IMR-90 (cell line): ENCODE measurements at places on chromosomes 3 and 15. TPM values are rescaled to one million over a fixed set of nuclear protein-coding genes. Genes with fewer than 3 reads are reported as not detected.

The GOLGA6L4 gene
- 0.54 and 0.83 TPM in 2 replicates for total RNA-seq

The HYKK gene
- 3.9 and 5.6 TPM in 2 replicates for total RNA-seq

The ACOX2 gene
- total RNA-seq: 15.6 and 17.8 TPM in 2 replicates

The NPAP1 gene
- total RNA-seq: not detected in 2 replicates

The P3H2 gene
- 54.7 and 74.4 TPM in 2 replicates for total RNA-seq

The ZNF662 gene
- 0.28 and 0.54 TPM in 2 replicates for total RNA-seq

The ARIH1 gene
- total RNA-seq: 41.2 and 41.9 TPM in 2 replicates

The RAB6B gene
- 0.18 and 0.28 TPM in 2 replicates for total RNA-seq

The CCR5 gene
- not detected in 2 replicates for total RNA-seq

The PRTG gene
- 1.4 and 1.7 TPM in 2 replicates for total RNA-seq

The GOLGA8J gene
- under 0.01 TPM in 1 of 2 replicates, not detected in the other for total RNA-seq

The MOBP gene
- total RNA-seq: not detected in 2 replicates

The CD276 gene
- 30.8 and 37.5 TPM in 2 replicates for total RNA-seq

The PPP1R14D gene
- not detected in 2 replicates for total RNA-seq

GRCh38 chr15:35181538-35181937, 96.4 kb upstream of the NANOGP8 start:
- no peak overlapping the region for H3K27ac ChIP-seq
- H3K36me3 ChIP-seq: no peaks in the 10 kb centered on the region
- H3K27me3 ChIP-seq: no peaks in the 10 kb centered on the region
- peak; percentile 63 for DNase-seq

DNA sequence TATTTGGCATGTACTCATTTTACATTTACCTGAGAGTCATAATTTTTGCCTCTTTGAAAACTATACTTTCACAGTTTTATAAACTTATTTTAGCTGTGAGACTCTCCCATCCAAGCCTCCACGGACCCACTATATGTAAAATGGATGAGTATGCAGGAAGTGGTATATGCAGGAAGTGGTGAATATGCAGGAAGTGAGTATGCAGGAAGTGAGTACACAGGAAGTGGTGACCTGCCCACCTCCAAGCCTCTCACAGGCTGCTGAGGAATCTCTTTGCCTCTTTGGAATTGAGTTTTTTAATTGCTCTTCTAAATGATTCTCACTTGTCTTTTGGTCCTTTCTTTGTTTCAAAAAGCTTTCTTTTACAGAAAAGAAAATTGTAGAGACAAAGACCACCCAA, 85.2 kb downstream of the KBTBD8 start:
- DNase-seq: peak; percentile 62
- H3K27ac ChIP-seq: no peak overlapping the region
- no peaks in the 10 kb centered on the region for H3K36me3 ChIP-seq
- H3K27me3 ChIP-seq: no peaks in the 10 kb centered on the region
- H3K4me1 ChIP-seq: no peaks in the 10 kb centered on the region

GRCh38 chr3:34175636-34176176, 377.3 kb downstream of the PDCD6IP start:
- H3K27me3 ChIP-seq: no peaks in the 10 kb centered on the region
- H3K4me3 ChIP-seq: no peak overlapping the region
- no peaks in the 10 kb centered on the region for H3K4me1 ChIP-seq

- H3K27ac ChIP-seq: no peak overlapping the region
- no peaks in the 10 kb centered on the region for H3K36me3 ChIP-seq
- H3K4me1 ChIP-seq: no peaks in the 10 kb centered on the region
Observed at GRCh38 chr15:28020644-28021043, 78.5 kb downstream of the OCA2 start.

- H3K4me1 ChIP-seq: peaks cover 3% of the 10 kb centered on the region
- peaks cover 20% of the 10 kb centered on the region for H3K36me3 ChIP-seq
- no peak overlapping the region for H3K4me3 ChIP-seq
- no peaks in the 10 kb centered on the region for H3K27me3 ChIP-seq
Observed at GRCh38 chr3:9778143-9779074, 8.7 kb upstream of the CAMK1 start.

- no peaks in the 10 kb centered on the region for H3K36me3 ChIP-seq
- H3K27me3 ChIP-seq: peaks cover 9% of the 10 kb centered on the region
- H3K4me1 ChIP-seq: no peaks in the 10 kb centered on the region
- peak; percentile 35 for DNase-seq
- no peak overlapping the region for H3K27ac ChIP-seq
Observed at GRCh38 chr15:55685286-55685685, 57.7 kb downstream of the PRTG start.

DNA sequence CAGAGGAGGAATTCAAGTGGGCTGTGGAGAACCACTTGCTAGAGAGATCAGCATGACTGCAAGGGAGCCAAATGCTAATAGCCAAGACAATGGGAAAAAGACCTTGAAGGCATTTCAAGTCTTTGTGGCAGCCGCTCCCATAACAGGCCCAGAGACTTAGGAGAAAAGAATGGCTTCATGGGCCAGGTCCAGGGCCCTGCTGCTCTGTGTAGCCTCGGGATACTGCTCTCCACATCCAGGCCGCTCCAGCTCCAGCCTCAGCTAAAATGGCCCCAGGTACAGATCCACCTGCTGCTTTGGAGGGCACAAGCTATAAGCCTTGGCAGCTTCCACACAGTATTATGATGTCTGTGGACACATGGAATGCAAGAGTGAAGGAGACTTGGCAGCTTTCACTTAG, 157.7 kb downstream of the NECTIN3 start:
- H3K4me1 ChIP-seq: peaks cover 2% of the 10 kb centered on the region; the same call in 1 of the 2 replicates
- no peak overlapping the region for H3K4me3 ChIP-seq
- no peaks in the 10 kb centered on the region for H3K27me3 ChIP-seq
- no peak overlapping the region for H3K27ac ChIP-seq

DNA sequence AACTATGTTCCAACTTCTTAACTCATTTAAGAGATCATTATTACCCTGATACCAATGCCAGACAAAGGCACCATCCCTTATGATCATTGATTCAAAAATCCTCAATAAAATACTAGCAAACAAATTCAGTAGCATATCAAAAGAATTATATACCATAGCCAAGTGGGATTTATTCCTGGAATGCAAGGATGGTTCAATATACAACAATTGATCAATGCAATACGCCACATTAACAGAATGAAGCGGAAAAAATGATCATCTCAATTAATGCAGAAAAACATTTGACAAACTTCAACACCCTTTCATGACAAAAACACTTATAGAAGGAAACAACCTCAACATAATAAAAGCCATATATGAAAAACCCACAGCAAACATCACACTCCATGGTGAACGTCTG, 4.7 kb upstream of the HTR3E start:
- H3K36me3 ChIP-seq: no peaks in the 10 kb centered on the region
- H3K27me3 ChIP-seq: no peaks in the 10 kb centered on the region; the same call in 1 of the 2 replicates
- H3K4me1 ChIP-seq: no peaks in the 10 kb centered on the region
- no peak overlapping the region for H3K4me3 ChIP-seq
- H3K27ac ChIP-seq: no peak overlapping the region
- no peak for DNase-seq

- H3K4me3 ChIP-seq: no peak overlapping the region
- no peaks in the 10 kb centered on the region for H3K36me3 ChIP-seq
- no peak overlapping the region for H3K27ac ChIP-seq
- DNase-seq: peak; percentile 47
- no peaks in the 10 kb centered on the region; the same call in 1 of the 2 replicates for H3K27me3 ChIP-seq
Observed at GRCh38 chr3:168002786-168003368, 92.8 kb downstream of the GOLIM4 start.

- H3K27me3 ChIP-seq: no peaks in the 10 kb centered on the region
- H3K4me3 ChIP-seq: no peak overlapping the region
- H3K4me1 ChIP-seq: no peaks in the 10 kb centered on the region
- DNase-seq: no peak
Observed at GRCh38 chr3:3729261-3729660, 70.0 kb upstream of the LRRN1 start.

DNA sequence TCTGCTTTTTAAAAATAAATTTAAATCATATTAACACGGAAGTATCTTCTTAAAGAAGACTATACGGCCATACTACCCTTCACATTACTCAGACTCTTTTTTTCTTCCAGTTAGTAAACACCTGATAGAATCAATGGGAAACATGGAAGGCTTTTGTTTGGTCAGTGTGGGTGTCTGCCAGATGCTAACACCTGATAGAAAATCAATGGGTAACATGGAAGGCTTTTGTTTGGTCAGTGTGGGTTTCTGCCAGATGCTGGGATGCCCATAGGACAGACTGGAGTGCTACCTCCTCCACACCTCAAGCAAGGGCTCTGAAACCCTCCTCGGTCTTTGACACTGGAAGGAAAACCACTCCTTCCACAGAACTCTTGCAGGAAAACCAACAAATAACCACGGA, 29.2 kb downstream of the HACL1 start:
- no peak overlapping the region for H3K27ac ChIP-seq
- H3K4me3 ChIP-seq: no peak overlapping the region
- H3K36me3 ChIP-seq: peaks cover 17% of the 10 kb centered on the region
- no peaks in the 10 kb centered on the region for H3K4me1 ChIP-seq
- no peak for DNase-seq
- no peaks in the 10 kb centered on the region for H3K27me3 ChIP-seq

DNA sequence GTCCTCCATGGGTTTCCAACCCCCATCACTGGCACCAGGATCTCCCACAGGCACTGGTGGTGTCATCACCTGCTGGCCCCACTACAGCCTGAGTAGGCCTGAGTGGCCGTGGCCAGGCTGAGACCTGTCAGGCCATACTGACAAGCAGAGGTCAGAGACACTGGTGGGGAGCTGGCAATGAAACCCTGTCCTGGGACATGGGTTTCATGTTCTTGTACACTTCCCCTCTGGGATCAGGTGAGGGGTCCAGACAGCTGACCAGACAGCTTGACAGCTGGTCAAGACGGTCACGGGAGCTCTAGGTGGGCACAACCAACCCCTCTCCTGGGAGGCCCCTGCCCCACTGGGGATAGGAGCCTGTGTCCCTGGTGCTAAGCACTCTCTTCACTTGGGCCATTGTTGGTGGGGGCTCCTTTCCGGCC, 13.1 kb downstream of the ZBTB47 start:
- no peak overlapping the region for H3K4me3 ChIP-seq
- DNase-seq: no peak
- H3K27ac ChIP-seq: no peak overlapping the region
- peaks cover 7% of the 10 kb centered on the region; the same call in 1 of the 2 replicates for H3K27me3 ChIP-seq

- H3K27me3 ChIP-seq: peaks cover 34% of the 10 kb centered on the region
- no peak within 1 kb of the TSS for H3K4me3 ChIP-seq
- no peak for DNase-seq
Observed at GRCh38 chr3:129060276-129061022, at the start of gene GP9. Gene GP9, plus strand, starts transcription at chr3:129060779. Its CDS starts 961 bp downstream, at chr3:129061740.

DNA sequence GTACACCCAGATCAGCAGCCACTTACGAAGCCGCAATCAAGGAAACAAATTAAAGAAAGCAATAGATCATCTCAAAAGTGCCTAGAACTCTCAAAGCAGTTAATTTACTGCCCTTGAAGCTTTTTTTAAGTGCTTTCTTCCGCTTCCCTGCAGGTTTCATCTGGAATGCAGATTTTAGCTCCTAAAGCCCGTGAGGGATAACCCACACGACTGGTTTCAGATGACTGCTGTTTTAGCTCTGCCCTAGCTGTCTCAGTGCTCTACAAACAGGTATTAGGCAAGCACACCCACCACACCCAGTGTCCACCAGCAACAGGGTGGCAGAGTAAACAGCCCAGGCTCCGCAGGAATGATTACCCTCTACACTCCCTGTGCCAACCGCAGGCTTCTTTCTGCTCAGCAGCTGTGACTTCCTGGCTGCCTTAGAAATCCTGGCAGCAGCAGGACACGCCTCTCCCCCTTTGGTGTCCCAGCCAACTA, 126.0 kb downstream of the FMN1 start:
- peaks cover 29% of the 10 kb centered on the region for H3K4me1 ChIP-seq
- H3K27ac ChIP-seq: peak overlapping the region; percentile 58; the same call in 1 of the 2 replicates
- no peak overlapping the region for H3K4me3 ChIP-seq
- H3K36me3 ChIP-seq: no peaks in the 10 kb centered on the region

DNA sequence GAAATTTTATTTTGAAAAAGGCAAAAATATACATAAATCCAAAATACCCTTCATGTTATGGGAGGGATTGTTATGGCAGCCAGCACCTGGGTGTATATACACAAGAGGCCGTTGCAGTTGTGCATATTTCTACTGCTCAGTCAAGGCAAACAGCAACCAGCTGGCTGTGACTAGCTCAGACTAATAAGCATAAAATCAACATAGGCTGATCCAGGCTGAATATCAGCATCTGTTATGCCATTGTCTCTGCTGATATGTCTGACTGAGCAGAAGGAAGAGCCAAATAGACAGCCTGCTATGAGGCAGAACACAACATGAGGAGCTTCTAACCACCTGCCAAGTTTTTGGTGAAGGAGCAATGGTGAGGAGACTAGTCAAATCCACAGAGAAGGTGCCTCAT, 457.5 kb upstream of the ALCAM start:
- no peaks in the 10 kb centered on the region for H3K27me3 ChIP-seq
- peak; percentile 92 for DNase-seq
- peak overlapping the region; percentile 74 for H3K27ac ChIP-seq
- no peak overlapping the region for H3K4me3 ChIP-seq
- H3K4me1 ChIP-seq: peaks cover 5% of the 10 kb centered on the region
- H3K36me3 ChIP-seq: no peaks in the 10 kb centered on the region

DNA sequence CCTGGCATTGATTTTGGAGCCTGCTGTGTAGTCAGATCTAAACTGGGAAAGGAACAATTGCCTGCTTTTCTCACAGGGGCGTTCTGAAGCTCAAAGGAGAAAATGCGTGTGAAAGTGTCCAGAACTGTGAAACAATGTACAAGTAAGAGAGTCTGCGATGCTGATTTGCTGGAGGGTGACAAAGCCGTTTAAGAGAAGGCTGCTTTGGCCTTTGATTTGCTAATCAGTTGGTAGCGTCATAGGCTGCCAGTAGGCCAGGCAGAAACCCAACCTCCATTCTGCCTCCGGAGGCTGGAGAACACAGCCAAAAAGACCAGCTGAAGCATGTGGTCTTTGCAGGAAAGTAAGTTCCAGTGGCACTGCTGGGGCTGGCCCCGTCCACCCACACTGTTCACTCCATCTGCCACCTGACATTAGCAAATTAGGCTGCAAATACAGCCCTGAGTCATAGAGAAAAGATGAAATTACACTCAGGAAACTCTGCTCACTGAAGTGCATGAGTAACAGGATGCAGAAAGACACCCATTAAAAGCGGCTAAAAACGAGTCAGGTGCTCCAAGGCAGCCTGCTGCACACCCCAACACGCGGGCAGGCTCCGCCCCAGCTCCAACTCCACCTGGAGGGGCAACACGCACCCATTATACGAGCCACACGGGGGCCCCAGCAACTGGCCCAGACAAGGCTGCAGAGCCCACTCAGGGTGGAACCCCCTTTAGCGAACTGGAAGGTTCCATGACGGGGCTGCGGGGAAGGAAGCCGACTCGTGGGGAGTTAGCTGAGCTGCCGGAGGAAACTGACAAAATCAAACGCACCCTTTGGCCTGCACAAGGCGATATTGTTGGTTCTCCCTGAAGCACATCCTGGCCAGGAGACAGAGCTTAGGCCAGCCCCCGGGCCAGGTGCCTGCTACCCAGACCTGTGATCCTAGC, 31.6 kb downstream of the ZDHHC19 start:
- DNase-seq: peak; percentile 77
- no peak overlapping the region for H3K4me3 ChIP-seq
- no peak overlapping the region for H3K27ac ChIP-seq
